ENCODE measurements at places on chromosomes 13 and 19.

- no peak for DNase-seq
Measured at GRCh38 chr19:38023671-38024541, 116.9 kb downstream of the SIPA1L3 start.

- peak; percentile 51 for DNase-seq
Measured at GRCh38 chr19:33171916-33172359, 22.2 kb upstream of the LRP3 start.

DNA sequence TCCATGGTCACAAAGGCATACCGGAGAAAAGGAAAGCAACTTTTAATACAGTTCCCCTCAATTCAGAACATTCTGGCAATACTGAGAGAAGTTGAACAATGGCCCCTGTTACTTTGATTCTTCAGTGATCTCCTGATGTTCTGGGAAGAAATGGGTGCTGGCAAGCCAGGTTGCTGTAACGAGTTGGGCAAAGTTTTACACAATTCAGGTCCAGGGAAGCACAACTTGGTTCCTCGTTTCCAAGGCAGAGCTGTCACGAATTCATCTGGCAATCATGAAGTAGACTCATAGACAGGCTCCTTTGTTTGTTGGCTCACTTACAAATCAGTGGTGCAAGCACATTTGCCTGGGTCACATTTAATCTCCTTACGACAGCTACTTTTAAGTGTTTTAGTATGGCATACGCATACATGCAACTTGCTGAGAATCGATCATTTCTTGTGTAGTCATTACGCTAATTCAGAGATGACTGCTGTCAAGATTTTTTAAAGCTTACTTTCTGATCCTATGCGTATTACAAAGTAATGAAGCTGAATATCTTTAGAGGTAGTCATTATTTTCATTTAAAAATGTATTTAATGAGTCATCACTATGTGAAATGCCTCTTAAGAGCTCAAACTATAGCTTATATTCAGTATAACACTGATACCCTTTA lies 174.7 kb downstream of the GPC5 start:
- no peak for DNase-seq

- DNase-seq: peak; percentile 75
Measured at GRCh38 chr19:44748426-44749254, at the start of gene BCL3. BCL3 (plus strand) TSS chr19:44748708; CDS start chr19:44748791, 83 bp downstream.

DNA sequence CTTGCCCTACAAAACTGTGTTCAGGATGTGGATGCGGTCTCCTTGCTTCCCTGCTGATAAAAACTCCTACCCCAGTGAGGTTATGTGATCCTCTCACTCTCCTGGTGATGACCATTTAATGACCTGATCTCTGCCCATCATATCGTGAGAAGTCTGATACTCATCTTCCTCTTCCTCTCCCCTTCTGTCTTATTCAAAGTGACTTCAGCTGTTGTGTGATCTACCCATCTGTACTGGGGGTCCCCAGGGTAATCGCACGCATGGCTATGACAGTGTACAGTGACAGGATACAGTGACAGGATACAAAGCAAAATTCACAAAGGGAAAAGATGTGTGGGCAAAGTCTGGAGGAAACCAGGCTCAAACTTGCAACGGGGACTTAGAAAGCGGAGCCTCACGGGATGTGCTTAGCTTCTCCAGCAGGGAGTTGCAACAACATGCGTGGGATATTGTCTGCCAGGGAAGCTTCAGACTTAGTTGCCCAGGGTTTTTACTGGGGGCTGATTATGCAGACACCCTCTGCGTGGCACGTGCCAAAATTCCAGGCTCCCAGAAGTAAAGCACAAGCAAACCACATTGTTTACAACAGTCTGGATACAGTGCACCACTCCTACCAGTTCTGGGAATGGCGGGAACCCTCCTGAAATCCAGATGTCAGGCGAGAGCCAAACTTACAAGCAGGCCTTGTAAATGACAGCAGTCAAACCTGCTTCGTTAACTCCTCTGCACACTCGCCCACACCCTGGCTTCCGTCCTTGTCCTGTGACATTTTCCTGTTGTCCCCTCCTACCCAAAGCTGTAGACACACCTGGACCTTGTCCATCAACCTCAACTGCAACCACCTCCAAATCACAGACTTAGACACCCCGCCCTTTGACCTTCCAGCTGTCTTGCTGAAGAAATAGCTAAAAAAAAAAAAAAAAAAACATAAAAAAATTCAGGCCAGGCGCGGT lies 18.0 kb upstream of the GARRE1 start:
- peak; percentile 91 for DNase-seq

GRCh38 chr13:110356362-110356761 lies 49.3 kb downstream of the COL4A2 start:
- DNase-seq: peak; percentile 55

GRCh38 chr13:114122591-114123211 lies 9.7 kb downstream of the RASA3 start:
- no peak for DNase-seq

DNA sequence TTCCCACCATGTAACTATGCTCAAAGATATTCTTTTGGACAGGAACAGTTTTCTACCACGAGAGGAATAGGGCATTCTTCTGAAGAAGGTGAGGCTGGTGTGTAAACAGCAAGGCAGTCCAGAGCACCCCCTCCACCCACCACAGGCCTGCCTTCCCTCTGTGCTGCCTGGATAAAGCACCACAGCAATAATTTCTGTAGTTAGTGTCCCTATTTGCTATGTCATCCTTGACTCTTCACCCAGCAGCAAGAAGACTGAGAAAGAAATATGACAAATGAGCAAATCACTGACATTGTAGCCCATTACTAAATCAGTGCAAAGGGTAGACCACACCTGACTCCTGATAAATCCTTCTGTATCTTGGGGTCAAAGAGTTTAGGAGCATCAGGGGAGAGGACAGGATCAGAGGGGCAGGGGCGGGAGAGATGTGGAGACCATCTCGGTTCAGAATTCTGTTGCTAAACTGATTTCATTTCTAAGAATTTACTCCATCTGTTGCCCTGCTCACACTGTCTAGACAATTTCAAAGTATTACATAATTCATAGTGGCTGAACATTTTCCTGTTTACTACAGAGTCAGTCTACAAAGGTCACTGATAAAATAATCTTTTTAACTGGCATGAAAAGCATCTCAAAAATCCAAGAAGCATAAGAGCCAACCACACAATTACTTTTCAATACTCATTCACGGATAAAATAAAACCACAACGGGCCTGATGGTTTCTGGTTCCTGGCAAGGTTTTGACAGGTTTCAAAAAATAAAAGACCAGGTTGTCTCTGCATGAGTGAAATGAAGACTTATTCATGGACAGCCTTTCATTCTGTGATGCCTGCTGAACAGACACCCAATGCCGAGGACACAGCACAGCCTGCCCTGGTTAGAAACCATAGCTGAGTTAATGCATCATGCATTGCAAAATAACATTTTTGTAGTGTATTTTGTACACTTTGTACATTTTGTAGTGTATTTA lies 88.4 kb upstream of the IRS2 start:
- peak; percentile 76 for DNase-seq

DNA sequence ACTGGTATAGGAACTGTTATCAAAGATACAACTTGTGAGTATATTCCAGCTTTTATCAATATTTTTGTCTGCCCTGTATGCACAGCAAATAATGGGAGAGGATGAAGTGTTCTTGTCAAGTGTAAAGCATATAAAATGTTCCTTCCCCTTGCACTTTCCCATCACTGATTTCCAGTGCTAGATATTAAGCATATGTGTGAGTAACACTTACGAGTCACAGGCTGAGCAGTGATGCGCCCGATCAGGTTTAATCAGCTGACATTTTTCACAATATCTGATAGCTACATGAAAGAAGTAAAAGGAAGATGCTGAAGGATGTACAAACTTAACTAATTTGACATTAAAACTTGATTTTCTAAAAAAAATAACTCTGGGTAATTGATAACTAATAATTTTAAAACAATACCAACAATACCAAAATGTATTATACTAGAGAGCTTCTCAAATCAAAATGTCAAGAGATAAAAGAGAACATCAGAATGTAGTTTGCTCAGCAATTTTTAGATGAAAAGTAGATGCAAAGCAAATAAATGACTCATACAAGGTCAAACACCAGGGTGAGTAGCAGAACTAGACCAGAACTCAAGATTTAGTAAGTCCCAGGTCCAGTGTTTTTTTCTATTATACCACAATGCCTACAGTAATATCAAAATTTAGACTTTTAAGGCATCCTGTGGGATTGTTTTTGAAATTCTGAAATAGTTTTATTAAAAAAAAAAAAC lies 56.4 kb downstream of the ZDHHC20 start:
- DNase-seq: peak; percentile 21

DNA sequence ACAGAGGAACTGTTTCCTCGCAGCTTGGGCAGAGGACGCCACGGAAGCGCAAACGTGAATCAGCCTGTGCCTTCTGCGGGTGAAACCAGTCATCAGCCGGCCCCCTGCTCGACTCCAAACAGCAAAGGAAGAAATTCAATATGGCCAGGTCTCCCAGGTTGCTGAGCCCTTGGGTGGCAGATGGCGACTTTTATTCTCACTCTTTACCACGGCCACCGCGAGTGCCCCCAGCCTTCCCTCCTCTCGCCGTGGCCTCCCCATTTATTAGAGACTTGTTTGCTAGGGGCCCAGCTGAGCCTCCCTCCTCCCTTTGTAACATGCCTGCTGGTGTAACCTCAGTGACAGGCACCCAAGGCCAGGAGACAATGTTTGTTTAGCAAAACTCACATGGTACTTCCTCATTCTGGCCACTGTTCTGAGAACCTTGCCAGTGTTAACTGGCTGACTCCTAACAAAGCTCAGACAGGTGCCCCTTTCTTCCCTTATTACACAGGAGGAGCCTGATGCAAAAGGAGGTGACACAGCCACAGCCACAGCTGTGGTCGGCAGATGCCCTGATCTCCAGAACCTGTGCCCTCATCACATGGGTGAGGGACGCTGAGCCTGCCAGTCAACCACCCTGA lies 5.8 kb downstream of the RAB20 start:
- no peak for DNase-seq

DNA sequence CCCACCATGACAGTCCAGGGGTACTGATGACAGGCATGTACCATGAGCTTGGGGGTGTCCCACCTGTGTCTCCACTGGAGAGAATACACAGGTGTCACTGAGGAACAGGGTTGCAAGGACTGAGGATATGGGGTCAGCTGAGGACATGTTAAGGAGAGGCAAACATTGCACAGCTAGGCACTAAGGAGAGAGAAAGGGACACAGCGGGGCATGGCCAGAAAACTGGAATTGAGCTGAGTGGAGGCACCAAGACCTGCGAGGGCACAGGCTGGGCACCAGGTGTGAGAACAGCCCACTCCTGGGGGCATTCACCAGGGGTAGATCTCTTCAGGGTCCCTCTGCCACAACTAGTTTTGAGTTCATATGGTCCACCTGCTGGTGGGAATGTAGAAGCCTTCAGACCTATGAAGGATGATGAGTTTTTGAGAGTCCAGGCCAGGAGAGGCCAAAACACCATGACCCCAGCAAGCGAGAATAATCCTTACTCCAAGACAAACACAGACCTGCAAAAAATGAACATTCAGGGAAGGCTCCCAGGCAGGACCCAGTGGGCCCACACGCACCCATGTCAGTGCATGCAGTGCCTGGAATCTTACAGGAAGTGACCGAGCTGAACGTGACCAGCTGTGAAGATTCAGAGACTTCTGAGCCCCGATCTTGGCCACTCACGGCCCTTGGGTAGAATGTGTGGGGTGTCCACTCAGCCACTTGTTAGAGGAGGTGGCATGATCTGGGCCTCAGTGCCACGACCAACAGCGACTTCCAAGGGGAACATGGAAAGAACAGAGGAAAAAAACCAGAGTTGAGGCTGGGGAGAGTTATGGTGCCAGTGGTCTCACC lies 1.4 kb upstream of the ZNF584 start:
- DNase-seq: no peak

- no peak for DNase-seq
Measured at GRCh38 chr13:77511552-77511951, 24.0 kb upstream of the SCEL start.

DNA sequence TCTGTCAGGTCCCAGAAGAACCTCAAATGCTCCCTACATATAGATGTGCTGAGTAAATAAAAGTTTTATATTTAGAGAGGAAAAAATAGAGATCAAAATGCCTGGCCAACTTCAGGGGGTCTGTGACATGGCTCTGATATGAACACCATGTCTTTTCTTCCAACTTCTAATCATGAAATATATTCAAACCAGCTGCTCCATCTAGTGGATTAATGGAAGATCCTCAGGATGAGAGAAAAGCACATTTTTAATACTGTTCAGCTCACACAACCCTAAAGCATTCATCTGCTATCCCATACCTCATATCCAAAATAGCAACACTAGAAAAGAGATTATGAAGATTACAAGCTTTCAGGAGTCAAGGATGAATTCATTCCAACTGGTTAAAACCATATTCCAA lies 56.0 kb upstream of the DOCK9 start:
- peak; percentile 36 for DNase-seq

- peak; percentile 21 for DNase-seq
Measured at GRCh38 chr13:24661713-24662112, 18.5 kb upstream of the ATP12A start.
